Activated naive CD4-positive, alpha-beta T cell treated with anti-CD3 and anti-CD28 coated beads, Interleukin-2, amount 50 U/mL, for 72 hours (primary cell): ENCODE measurements at places on chromosomes 11 and 22.

- DNase-seq = no peak
These were observed 2.1 kb downstream of the TNNI2 start for GRCh38 chr11:1840780-1841480.

DNA sequence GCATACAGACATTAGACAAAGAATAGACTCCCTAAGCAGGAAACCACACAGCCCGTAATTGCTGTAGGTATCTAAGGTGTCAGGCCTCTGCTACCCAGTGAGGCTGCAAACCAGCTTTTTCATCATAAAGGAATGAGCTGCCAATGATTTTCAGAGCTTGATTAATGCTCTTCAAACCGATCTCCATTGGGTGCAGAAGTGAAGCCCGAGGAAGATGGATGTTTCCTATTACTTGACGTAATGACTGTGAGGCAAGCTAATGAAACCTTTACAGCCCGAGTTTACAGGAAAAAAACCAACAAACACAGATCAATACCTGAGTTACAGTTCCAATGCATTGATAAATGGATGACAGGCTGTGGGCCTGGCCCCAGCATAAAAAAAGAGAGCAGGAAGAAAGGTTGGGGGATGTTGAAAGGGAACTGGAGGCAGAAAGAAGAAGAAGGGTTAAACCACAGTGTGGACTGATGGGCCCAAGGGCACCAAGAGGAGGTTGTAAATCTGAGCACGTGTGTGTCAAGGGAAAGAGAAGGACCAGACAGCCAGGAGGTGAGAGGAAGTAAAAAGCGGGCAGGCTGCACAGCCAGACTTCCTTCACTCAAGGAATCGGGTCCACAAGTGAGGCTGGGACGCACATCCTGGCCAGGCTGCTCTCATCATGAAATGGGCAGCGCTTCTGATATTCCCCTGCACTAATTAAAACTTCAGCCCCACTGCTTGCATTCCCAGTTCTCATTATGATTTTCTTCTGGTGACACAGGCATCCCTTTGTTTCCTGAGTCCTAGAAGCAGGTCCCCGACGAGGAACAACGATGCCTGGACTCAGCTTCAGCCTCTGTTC, 70.6 kb upstream of the NTM start:
- no peak for DNase-seq

GRCh38 chr11:113106507-113106906, 145.3 kb downstream of the NCAM1 start:
- no peak for DNase-seq

DNA sequence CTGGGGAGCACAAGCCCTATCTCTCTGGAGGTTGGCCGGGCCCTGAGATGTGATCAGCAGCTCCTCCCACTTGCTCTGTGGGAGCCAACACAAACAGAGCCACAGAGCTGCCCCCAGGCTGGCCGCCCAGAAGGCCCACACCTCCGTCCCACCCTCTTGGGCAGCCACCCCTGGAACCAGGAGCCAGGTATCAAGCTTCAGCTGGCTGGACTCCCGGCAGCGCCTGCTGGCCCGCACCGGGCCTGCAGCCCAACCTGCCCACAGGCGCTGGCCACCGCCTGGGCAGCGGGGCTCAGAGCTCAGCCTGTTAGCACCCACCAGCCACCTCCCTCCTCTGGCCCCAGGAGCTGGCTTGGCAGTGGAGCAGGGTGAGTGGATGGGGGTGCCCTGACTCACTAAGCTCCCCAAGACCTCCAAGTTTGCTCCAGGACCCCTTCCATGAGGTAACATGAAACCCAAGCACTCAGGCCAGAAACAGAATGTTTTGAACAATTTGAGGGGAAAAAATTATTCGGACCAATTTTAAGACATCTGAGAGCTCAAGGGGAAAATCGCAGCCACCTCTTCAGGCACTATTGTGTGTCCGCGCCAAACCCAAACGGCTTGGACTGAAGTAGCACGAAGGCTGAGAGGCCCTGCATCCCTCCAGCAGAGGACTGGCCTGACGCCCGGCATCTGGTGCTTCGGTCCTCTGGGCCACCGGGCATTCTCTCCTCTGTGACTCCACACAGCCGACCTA, 450.8 kb downstream of the SOX6 start:
- no peak for DNase-seq

DNA sequence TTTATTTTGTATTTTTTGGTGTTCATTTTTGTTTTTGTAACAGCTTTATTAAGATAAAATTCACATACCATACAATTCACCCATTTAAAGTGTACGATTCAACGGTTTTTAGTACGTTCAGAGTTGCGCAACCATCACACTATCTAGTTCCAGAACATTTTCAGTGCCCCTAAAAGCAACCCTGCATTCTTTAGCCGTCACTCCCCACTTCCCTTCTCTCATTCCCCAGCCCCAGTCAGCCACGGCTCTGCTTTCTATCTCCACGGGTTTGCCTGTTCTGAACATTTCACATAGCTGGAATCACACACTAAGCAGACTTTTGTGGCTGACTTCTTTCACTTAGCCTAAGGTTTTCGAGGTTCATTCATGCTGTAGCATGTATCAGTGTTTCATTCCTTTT, 9.6 kb upstream of the KCNQ1OT1 start:
- no peak for DNase-seq

DNA sequence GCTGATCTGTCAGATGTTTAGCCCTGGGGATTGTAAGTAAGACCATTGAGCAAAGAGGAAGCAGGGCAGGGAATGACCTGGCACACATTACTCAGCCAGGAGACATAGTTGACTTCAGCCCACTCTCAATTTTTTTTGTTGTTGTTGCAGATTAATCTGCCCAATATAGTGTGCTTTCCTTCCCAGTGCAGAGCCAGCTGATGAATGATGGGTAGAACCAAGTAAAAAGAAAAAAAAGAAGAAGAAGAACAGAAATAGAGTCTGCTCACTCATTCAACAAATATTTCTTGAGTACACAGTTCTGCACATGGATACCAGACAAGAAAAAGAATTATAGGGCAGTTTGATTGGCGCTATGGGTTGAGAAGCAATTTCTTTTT, 292.7 kb downstream of the ETS1 start:
- no peak for DNase-seq

- peak; percentile 96 for DNase-seq
These were observed 95.8 kb downstream of the SWAP70 start for GRCh38 chr11:9759519-9760192.

DNA sequence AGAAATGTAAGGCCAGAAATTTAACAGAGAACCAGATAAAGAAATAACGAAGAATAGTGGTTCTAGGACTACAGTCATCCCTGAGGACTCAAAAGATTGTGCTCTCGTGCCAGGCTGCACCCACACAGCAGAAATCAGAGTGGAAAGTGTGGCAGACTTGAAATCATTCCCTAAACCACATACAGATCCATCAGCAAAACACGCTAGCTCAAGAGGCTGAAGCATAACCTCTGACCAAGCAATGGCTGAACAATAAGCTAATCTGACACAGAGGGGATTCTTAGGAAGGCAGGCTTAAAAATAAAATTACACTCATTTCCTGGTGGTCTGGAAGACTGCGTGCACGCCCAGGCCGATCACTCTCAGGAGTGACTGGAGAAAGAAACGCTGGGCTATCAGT, 19.0 kb downstream of the NCF4 start:
- no peak for DNase-seq

GRCh38 chr11:121649798-121650197, 197.0 kb upstream of the SORL1-AS1 start:
- DNase-seq = no peak

- no peak for DNase-seq
These were observed 1.3 kb upstream of the BTBD18 start for GRCh38 chr11:57752954-57753353.

- no peak for DNase-seq
These were observed 1.6 kb downstream of the SMIM38 start for GRCh38 chr11:69157156-69157821.

DNA sequence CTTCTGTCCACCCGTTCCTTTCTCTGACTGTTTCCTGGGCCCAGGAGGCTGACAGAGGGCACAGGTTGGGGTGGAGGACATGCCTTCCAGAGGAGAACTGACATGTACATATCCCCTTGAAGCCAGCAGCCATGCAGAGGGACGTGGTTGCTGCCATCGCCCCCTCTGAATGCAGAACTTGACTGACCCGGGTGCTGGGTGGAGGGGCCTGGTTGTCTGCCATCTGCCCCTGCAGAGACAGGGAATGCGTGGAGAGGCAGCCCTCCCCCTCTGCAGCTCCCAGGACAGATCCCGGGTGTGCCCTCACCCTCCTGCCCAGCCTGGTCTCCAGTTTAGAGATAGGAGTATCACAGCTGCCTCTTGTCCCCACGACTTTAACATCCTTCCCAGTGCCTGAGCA, 383.0 kb upstream of the B3GAT1 start:
- no peak for DNase-seq

DNA sequence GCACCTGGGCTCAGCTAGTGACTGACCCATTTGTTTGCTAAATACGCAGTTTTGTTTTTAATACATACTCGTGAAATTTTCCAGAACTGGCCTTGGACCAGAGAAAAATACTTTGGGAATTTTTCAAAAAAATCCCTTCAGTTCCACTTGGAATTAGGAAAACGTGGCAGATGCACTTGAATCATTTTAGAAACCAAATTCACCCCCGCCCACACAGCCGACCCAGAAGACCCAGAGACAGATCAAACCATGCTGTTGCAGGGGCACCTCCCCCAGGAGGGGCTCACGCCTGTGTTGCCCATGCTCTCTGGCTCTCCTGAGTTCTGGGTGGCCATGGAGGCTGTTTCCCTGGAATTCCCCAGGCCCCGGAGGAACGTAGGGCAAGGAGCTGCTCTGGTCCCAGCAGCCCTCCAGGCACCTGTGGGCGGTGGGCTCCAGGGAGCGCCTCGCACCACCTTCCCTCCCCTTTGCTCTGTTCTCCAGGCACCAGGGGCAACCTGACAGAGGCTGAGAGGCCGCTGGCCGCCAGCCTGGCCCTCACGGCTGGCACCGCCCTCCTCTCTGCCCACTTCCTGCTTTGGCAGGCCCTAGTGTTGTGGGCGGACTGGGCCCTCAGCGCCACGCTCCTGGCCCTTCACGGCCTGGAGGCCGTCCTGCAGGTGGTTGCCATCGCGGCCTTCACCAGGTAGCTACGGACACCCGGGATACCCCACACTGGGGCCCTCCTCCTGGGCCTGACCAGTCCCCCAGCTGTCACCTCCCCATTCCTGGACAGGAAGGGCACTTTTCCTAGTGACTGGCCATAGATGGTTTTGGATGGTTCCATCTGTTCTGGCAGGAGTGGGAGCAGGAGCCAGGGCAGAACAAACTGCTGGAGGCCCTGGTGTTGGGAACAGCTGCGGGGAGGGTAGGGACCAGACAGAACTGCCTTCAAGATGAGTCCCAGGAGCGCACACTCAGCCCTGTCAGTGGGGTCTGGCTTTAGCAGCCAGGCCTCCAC, 3.3 kb upstream of the EPS8L2 start:
- DNase-seq = no peak

GRCh38 chr11:78417175-78417887, at the start of gene GAB2:
GAB2 (minus strand) TSS chr11:78417820; CDS start chr11:78417720, 100 bp downstream.
- DNase-seq = peak; percentile 20

DNA sequence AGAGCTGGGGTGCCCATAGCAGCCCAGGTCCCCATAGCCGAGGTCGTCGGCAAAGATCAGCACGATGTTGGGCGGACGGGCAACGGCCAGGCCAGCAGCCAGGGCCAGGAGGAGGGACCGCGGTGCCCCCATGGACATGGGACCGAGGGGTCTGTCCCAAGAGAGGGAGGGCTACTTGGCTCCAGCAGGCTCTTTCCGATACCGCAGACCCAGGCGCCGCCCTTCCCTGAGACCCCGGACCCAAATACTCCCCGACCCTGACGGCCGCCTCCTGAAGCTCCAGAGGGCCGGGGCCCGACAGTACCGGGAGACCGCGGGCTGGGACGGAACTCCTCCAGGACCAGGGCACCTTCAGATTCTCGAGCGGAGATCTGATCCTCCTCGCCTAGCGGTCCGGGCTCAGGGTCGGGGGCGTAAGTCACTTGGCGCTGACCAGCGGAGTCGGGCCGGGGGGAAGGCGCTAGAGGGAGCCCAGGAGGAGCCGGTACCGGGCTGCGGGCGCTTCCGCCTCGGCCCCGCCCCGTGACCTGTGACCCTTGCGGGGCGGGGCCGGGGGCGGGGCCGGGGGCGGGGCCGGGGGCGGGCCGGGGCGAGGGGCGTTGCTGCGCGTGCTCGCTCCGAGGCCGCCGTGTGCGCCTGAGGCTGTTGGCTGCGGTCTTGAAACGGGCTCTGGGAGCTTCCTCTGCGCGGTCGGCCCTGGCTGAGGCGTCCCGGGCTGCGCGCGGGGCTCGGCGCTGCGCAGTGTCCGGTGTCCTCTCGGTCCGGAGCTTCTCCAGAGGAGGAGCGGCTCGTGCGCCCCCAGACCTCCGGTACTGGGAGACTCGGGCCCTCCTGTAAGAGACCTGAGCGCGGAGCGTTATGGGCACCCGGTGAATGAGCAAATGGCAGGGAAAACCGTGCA, at the start of gene ARSA:
TSS of gene ARSA (minus strand) at position 511 of the 901 bp plus-strand sequence. CDS start at position 138, 373 bp downstream.
- peak; percentile 83 for DNase-seq

DNA sequence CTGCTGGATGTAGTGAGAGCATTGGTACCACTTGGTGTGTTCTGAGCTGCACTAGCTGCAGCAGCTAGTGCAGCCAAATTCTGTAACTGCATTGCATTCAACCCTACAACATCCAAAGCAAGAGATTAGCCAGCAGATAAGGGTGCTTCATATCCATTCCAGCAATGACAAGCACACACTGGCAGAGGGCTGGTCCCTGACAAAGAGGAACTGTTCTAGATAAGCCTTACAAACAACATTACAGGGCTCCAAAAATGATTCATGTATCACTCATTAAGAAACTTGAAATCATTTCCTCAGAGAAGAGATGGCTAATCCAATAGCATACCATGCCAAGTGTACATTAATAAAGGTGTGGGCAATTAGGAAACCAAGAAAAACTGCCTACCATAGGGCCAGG, 28.4 kb upstream of the RAPSN start:
- DNase-seq = no peak

DNA sequence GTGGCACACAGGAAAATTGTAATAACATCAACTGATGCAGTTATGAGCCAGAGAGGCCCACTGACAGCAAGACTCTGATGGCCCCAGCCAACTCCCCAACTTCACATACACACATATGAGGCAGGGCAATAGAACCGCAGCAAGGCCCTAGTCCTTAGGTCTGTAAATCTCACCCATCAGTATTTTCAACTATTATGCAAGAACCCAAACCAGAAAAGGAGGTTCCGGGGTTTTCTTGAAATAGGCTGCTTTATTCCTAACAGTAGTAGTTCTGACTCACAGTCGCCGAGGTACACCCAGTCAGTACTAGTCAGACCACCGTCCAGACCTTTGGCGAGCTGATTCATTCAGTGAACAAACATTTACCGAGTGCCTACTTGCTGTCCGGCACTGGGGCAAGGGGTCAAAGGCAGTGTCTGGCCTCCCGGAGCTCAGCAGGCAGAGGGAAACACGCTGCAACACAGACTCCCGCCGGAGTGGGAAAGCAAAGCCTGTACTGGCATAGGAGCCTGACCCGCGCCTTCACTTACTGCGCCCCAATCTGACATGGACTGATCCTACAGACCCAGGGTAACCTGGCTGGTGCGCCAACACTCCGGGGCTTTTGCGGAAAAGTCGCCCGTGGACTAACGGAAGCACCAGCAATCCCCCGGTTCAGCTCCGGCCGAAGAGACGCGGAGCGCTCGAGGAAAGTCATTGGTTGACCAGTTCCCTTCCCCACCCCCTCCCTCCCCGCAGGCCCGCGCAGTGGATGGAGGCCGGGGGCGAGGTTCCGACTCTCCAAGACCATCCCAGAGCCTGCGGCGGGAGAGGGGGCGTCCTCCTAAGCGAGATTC, 1.3 kb downstream of the PLEKHA7 start:
- no peak for DNase-seq
